ENCODE measurements at places on chromosomes 2 and 18.
A peak's percentile ranks its signal among the peaks of the same experiment; 100 is the strongest.

GRCh38 chr18:32730620-32731091 is 42.2 kb downstream of the KLHL14 start:
- DNase-seq, result no peak

DNA sequence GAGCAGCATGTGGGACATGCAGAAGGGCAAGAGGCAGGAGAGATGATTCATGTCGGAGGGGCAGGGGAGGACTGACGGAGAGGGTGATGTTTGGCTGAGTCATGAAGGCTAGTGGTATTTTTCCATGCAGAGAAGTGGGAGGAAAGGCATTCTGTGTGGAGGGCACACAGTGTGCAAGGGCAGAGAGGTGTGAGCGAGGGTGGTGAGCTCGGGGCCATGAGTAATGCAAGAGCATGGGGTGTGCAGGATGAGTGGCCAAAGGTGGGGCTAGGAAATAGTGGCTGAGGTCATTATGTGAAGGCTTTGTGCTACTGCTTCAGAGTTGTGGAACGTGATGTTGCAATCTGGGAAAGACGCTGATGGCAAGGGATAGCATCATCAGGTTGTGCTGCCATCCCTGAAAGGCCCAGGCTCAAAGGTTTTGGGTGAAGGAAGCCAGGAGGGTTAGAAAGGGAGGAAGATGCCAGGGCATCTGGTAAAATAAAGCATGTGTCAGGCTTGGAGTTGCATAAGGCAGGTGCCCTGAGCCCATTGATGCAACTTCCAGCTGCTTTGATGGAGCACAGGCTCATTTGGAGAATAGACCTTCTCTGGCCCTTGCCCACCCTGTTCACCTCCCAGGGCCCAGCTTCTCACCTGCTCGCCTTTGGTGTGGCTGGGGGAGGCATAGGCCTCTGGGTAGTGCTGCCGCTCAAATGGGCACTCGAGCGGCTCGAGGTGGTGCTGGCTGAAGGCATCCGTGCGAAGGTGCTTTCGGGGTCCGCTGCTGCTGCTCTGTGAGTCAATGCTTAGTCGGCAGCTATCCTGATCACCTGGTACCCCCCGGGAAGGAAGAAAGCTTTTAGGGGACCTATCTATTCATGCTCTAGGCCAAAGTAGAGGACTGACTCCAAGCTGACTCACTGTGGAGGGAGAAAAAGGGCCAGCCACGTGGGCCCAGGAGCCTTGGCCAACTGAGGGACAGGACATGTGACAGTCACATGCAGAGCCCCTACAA is 37.5 kb downstream of the PAX8 start:
- DNase-seq, result peak; percentile 42

- no peak for DNase-seq
These were observed 115.7 kb downstream of the GYPC start for GRCh38 chr2:126771501-126772195.

DNA sequence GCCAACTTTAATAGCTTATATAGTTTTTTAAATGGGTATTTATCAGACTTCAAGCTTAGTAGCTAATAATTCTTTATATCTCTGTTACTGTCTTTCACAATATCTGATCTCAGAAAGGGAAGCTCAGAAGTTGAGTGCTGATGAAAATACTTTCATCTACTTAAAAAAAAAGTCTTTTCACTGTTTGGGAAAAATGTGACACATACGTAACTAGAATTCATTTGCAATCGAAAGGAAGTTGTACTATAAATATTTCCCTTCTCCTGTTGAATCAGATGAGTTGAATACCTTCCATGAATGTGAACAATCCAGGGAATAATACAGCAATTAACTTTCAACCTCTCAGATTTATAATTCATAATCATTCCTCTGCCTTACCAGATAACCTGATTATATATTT is 811 bp upstream of the SCG2 start:
- DNase-seq, result no peak

DNA sequence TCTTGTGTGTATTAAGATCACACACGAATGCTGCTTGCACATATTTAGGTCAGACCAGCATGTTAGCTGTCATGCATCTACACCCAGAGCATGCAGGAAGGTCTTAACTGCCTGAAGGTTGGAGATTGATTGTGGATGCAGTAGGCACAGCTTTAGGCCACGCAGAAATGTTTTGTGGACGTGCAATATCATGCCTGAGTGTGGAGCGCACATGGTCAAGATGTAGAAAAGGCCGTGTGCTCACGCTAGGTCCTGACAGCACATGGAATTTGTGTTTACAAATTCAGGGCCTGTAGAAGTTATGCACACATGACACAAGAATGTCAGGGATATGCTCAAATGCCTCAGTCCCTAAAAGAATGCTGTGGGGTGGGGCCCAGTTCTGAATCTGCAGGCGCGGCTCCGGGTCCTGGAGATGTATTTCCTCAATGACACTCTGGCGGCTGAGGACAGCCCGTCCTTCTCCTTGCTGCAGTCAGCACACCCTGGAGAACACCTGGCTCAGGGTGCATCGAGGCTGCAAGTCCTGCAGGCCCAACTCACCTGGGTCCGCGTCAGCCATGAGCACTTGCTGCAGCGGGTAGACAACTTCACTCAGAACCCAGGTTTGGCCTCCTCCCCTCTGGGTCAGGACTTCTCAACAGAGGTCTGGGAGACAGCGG is 27.9 kb downstream of the MARCO start:
- no peak for DNase-seq

DNA sequence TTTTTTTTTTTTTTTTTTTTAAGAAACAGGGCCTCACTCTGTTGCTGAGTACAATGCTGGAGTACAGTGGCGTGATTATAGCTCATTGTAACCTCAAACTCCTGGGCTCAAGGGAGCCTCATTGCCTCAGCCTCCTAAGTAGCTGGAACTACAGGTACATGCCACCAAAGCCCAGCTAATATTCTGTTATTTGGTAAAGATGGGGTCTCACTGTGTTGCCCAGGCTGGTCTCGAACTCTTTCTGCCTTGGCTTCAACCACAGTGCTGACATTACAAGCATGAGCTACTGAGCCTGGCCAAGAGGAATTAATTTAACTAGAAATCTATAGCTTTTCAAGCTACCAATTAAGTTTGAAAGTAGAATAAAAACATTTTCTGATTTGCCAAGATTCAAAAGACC is 27.8 kb downstream of the DYM start:
- no peak for DNase-seq
